ENCODE measurements at places on chromosomes 16 and 17.
A peak's percentile ranks its signal among the peaks of the same experiment; 100 is the strongest.

DNA sequence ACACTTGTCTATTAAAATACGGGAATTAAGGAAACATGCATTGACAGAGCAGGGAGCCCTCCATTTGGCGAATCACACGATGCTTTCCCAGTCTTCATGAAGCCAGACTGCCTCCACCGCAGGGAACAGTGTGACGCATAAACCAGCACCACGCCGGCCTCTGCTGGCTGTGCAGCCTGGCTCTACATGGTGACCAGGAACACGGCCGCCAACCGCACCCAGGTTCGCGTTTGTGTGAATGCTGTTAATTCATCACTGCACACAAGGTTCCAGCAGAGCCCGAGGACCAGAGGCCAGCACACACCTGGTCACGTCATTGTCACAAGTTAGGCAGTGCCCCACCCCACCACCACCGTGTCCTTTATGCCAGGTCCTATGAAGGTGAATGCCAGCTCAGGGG, 26.7 kb downstream of the TMEM204 start:
- no peak for DNase-seq

DNA sequence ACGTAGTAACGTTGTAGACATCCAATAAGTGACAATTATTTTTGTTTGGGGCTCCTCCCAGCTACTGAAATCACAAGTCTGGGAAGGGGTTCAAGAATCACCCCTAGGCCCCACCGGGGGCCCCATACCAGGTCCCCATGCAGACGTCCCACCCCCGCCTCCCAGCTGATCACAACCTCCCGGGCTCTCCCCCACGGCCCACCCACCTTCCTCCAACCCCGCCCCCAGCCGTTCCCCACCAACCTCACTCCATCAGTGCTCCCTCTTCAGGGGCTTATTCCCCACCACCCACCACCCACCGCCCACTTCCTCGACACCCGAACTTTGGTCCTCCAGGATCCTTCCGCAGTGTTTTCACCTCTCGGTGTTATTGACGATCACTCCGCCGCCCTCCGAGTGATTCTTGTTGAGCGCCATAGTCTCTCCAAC, 240 bp downstream of the WBP2 start:
- no peak for DNase-seq

DNA sequence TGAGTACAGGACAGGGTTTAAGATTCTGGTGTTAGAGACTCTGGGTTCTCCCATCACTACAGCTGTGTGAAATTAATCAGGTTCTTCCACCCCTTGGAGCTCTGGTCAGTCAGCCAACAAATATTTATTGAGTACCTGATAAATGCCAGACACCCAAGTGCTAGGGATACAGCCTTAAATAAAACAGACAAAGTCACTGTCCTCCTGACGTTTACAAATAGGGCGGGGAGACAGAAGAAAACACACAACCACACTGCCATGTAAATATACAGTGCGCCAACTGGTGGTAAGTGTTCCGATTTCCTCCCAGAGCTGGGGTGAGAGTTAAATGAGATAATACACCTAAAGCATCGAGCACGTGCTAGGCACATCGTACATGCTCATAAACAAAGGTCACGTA, 121.0 kb downstream of the COPRS start:
- DNase-seq = no peak

GRCh38 chr17:42699415-42699740, 17.0 kb downstream of the CNTNAP1 start:
- DNase-seq = no peak

DNA sequence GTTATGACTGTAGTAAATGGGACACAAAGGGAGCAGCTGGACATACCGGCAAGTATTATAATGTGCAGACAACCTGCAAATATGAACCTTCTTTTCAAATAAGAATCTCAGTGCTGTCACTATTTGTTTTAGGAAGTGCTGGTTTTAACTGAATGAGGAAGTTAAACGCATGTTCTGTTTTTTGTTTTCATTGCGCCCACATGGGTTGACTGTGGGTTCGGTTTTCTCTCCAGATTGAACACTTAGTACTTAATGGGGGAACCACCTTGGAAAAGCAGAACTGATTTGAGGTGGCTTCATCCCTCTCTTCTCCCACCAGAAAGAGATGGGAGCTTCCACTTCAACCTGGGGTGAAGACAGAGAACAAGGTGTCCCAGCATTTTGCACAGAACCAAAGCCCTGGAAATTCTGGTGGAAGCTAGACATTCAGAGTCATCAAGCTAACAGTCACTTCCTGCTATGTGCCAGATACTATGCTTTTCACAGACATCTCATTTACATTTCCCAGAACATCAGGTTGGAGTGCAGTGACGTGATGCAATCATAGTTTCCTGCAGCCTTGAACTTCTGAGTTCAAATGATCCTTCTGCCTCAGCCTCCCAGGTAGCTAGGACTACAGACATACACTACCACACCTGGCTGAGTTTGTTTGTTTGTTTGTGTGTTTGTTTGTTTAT, 149.8 kb downstream of the CDH13 start:
- DNase-seq = no peak

DNA sequence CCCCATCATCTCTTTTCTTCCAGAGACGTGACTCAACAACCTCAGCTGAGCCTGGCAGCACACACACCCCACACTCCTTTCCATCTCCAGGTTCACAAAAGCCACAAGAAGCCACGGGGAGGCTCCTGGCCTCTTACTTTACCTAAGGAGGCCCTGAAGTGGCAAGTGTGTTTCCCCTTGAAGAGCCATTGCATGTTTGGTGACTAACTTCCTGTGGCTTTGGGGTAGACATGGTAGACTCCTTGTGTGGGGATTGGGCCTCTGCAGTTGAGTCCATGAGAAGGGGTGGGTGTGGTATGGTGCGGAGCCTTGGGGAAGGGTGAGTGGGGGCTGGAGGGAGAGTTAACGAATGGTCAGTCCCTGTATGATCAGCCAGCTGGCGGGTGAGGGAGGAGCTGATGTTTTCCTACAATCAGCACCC, 24.2 kb downstream of the SAP30BP start:
- no peak for DNase-seq

DNA sequence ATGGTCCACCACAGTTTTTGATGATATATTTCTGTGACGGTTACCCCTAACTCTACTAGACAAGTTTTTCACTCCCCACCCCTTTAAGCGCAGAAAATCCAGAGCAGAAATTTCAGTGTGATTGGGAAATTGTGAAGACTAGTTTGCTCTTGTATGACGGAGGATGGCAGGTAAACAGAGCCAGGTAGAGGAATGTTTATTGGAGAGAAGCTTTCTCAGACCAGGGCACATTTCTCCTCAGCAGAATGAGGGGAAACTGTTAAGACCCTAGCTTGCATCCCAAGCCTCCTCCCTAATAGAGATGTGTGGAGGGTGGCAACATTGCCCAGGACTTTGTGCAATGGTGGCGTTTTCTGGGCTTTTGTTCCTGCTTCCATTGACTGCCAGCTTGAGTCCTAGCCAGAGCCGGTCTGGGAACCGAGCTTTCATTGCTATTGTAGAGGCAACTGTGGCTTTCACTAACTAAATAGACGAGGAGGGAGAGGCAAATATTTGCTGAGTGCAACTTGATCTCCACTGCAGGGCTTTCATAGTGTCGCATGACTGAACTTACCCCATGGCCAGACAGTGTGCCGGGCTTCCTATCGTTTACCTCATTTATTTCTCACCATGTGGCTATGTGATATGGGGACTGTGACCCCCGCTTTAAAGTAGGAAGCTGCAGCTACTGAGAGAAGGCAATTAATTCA, 159.6 kb upstream of the MPHOSPH6 start:
- peak; percentile 91 for DNase-seq

GRCh38 chr16:64826374-64826773, 295.5 kb downstream of the CDH11 start:
- DNase-seq = no peak

DNA sequence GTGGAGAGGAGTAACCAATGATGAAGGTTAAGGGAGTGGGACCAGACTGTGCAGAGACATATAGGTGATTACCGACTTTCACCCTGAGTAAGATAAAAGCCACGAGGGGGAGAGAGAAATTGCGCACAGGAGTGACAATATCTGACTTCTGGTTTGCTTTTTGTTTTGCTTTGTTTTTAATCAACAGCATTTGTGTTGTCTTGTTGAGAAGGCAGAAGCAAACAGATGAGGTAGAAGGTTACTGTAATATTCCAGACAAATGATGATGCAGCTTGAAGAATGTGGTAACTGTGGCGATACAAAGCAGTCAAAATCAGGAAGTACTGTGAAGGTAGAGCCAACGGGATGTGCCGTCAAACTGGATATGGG, 7.5 kb downstream of the PELP1 start:
- no peak for DNase-seq

DNA sequence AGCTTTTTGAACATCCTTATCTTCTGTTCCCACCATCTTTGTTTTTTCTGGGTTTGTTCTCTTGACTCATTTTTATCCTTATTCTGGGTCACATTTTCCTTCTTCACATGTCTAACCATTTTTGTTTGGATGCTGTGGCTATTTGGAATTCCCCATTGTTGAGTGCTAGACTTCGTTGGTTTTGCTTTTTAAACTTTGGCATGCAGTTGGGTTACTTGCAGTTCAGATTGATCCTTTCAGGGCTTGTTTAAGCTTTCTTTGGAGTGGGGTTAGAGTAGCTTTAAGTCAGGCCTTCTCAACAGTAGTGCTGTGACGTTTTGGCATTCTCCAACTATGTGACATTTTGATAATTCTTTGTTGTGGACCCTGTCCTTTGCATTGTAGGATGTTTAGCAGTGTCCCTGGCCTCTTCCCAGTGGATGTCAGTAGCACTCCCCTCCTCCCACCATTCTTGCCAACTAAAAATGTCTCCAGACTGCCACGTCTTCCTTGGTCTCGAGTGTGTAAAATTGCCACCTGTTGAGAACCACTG, 21.1 kb downstream of the PRMT7 start:
- no peak for DNase-seq

GRCh38 chr17:36128411-36128978, 24.9 kb downstream of the CCL4 start:
- no peak for DNase-seq

DNA sequence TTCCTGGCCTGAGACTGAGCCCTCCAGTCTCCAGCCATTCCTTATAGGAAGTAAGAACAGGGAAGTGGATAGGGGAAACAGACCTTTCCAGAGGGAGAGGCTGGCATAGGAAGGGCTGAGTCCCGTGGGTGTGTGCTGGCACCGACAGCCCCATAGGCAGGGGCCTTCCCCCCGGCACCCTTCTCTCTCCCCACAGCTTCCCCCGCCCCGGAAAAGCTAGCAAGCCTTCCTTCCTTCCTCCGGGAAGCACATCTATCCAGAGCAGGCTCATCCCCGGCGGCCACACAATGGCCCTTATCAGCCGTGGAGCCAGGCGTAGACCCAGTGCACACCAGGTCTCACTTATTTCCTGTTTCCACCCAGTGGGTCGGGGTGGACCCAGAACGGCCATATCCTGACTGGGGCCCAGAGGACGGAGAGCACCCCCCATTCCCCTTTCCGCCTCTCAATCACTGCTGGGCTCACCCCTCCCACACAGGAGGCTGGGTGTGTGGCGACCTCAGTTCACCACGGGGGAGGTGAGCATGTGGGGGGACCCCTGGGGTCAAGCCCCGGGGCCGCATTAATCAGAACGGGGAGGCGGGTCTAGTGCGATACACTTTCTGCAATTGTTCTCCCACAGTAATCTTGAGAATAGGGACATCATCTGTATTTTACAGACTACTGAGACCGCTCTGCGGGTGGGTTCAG, 950 bp upstream of the MYO1C start:
- no peak for DNase-seq

- DNase-seq = no peak
These were observed 25.6 kb downstream of the PMP22 start for GRCh38 chr17:15239491-15239890.

- no peak for DNase-seq
These were observed 17.3 kb upstream of the DPEP1 start for GRCh38 chr16:89596061-89596689.

- no peak for DNase-seq
These were observed 157.3 kb upstream of the SDK2 start for GRCh38 chr17:73801455-73802100.

GRCh38 chr17:70055000-70055399, 20.0 kb upstream of the KCNJ16 start:
- DNase-seq = no peak
